NCI-H526 (cell line): ENCODE measurements at places on chromosomes 16 and 17.

DNA sequence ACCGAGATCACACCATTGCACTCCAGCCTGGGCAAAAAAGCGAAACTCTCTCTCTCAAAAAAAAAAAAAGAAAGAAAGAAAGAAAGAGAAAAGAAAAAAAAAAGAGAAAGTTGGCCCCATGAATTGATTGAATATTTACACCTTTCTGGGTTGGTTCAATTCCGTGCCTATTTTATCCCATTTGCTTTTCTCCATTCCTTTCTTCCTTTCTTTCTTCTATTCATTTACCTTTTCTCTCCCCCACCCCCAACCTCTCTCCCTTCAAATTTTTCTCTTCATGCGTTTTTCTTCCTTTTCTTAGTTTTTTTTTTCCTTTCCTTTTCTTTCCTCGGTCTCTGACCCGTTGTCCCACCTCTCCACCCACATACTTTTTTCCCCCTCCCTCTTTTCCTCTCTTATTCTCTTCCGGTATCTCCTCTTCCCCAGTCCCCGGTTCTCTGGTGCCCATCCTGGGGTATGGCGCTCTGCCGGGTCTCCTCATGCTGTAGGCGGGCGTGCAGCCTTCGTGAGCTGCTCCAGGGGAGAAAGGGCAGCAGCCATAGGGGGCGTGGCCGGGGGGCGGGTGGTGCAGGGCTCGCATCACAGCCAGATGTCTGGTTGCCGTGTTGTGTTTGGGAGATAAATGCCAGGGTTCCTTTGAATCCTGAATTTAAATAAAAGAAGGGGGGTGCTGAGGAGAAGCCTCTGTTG lies 5.3 kb upstream of the COL1A1 start:
- no peak for DNase-seq

- DNase-seq, result no peak
These were observed 362.5 kb downstream of the SEC14L1 start for GRCh38 chr17:77503293-77503655.

- no peak for DNase-seq
These were observed 36.3 kb downstream of the MYO15A start for GRCh38 chr17:18144855-18145254.

DNA sequence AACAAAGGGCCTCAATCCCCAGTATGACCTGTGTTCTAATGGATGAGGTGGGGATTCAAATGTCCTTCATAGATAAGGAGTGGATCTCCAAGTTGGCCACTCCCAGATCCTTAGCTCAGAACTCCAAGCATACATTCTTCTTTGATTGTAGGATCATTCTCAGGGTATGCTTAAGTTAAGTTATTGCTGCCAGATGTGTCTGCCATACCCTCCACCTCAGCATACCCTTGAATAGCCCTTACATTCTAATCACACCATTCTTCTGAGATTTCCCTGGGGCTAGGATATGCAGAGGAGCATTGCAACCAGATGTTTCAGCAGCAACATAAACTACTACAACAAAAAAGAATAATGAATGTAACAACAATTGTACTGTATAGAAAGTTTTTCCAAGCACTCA lies 1.6 kb upstream of the KRTAP2-4 start:
- no peak for DNase-seq

- no peak for DNase-seq
These were observed 355.2 kb downstream of the HAPSTR1 start for GRCh38 chr16:9446471-9447194.

- DNase-seq, result no peak
These were observed at the start of gene LRRC75A for GRCh38 chr17:16491703-16492612. Gene LRRC75A, minus strand, starts transcription at chr17:16492193. Its CDS starts 203 bp downstream, at chr17:16491990.

DNA sequence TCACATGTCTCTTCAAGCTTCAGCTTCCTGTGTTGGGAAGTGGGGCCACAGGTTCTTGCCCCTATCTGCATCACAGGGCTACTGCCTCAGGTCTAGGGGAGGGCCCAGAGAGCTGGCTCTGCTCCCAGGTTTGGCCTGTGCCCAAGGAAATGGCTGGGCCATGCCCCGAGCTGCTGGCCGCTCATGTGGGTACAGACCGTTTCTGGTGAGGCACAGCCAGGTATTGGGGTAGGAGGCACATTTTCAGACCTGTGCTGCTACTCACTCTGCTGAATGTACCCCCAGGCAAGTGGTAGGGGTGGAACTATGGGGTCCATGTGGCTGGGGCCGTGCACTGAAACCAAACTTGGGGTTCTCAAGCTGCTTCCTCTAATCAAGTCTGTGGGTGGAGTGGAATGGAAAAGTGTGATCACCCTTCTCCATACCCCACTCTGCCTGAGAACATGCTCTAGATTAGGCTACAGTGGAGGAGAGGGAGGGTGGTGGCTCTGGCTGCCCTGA lies 4.6 kb downstream of the GAS2L2 start:
- DNase-seq, result no peak

GRCh38 chr17:20241855-20242254 lies 225.5 kb downstream of the LGALS9B start:
- no peak for DNase-seq

- no peak for DNase-seq
These were observed 952.6 kb upstream of the SOX9 start for GRCh38 chr17:71168053-71168741.

DNA sequence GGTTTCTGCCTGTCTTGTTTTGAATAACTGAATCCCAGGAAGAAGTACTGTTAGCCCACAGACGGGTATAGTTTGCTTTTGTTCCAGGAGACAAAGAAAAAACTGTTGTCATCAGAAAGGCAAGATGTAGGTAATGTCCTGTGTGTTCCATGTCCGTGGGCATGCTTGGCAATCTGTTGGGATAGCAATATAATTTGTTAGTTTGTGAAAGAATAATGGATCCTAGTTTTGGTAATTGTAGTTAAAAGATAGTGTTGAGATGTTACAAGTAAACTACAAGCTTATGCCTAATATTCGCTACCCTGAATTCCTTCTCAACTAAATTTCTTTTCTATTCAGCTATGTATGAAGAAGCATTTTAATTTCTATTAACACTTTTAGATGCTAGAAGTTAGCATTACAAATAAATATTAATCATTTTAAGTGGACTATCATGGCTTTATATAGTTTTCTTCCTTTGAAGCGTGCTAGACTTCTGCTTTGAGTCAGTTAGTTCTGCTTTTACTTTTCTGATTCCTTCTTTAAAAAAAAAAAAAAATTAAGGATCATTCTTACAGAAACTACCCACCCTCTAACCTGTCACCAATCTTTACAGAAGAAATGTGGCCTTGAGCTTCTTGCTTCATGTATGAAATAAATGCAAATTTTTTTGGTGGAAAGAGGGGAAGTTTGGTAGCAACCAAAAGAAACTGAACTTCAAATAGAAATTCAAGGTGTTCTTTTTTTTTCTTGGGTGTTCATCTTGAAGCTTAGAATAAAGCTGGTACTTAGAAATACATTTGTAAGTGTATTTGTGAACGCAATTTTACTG lies 2.4 kb downstream of the EVI2A start:
- peak; percentile 86 for DNase-seq

DNA sequence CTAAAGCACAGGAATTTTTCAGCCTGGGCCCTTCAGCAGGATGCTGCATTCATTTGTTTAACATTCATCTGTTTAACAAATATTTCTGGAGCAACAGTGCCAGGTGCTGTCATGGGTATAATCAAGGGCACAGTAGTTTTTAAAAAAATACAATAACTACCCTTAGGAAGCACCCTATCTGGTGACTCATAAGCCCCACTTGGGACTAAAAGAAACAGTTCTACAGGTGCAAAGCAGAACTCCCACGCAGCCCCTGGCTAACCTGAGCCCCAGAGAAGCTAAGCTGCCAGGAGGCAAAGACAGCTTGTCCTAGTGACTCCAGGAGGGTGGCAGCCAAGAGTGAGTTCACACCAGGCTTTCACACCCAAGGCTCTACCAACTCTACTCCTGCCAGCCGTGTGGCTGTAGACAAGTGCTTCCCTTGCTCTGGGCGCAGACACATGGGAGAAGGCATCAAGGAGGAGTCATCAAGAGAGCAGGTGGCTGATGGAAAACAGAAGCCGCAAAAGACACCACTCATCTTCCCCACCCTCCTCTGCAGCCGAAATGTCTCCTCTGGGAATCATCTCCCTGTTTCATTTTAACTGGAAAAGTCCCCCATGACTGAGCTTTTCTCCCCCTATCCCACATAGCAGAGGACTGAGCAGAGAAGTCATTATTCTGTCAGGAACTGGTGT lies 14.4 kb downstream of the CUEDC1 start:
- peak; percentile 98 for DNase-seq

- DNase-seq, result no peak
These were observed 20.2 kb upstream of the CPSF4L start for GRCh38 chr17:73281928-73282327.

- no peak for DNase-seq
These were observed 22.1 kb upstream of the PHF12 start for GRCh38 chr17:28973425-28973824.

DNA sequence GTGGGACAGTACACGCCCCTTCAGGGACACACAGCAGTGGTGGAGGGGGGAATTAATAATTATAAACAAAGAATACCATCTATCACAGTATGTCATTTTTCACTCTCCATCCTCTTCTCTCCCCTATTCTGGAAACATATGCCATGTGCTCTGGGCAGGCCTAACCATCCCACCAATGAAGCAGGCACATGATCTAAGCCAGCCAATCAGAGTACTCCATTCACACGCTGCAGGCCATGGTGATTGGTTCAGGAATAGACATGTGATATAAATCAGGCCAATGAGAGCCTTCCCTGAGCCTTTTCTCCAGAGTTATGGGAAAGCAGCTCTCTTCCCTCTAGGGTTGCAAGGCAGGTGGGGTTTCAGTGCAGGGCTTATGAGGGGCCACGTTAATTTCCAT lies 36.5 kb downstream of the GSG1L start:
- DNase-seq, result no peak

- DNase-seq, result no peak
These were observed 193.9 kb upstream of the PIRT start for GRCh38 chr17:11031787-11032186.

DNA sequence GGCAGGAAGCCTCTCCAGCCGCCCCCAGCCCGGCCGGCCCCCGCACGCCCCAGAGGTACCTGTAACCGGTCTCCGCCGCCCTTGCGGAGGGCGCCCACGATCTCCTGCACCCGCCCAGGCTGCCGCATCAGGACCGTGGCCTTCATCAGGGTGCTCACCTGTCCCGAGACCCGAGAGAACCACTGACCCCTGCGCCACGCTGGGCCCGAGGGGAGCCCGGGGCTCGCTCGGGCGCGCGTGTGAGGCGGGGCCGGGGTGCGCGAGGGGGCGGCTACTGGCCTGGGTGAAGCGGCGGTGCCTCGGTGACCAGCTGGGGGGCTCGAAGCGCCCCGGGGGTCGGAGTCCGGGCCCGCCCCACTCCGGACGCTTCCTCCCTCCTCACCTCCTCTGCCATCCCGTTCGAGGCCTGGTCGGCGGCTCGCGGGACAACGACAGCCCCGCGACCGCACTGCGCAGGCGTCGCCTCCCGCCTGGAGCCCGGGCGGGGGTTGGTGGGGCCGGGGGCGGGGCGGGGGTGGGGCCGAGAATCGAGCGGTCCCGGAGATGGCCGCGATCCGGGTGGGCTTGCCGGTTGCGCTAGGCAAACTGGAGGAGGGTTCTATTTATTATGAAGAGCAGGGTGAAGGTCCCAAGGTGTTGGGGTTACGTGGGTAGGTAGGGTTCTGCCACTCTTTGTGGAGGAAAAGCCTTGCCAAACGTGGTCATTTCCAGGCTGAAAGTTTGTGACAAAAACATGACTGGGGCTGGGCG lies at the start of gene NT5C3B:
Gene NT5C3B, minus strand, starts transcription at position 433 of the 750 bp plus-strand sequence. Its CDS starts 39 bp downstream, at position 394.
- DNase-seq, result peak; percentile 63

DNA sequence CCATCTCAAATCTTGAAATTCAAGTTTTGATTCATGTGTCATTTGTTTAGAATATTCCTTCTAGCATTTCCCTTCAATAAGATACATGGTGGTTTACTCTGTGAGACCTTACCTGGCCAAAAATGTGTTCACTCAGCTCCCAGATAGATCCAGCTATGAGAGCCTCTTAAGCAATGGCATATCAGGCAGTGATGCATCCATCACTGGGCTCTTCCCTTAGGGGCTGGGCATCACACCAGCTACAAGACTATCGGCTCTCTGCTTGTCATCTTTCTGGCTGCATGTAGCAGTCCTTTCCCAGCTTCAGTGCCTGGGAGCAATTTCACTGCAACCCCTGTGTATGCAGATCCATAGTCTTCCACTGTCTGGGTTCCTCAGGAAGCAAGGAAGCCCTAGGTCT lies 40.6 kb downstream of the GOSR1 start:
- no peak for DNase-seq

GRCh38 chr16:55248494-55248893 lies 75.5 kb upstream of the IRX6 start:
- DNase-seq, result no peak

DNA sequence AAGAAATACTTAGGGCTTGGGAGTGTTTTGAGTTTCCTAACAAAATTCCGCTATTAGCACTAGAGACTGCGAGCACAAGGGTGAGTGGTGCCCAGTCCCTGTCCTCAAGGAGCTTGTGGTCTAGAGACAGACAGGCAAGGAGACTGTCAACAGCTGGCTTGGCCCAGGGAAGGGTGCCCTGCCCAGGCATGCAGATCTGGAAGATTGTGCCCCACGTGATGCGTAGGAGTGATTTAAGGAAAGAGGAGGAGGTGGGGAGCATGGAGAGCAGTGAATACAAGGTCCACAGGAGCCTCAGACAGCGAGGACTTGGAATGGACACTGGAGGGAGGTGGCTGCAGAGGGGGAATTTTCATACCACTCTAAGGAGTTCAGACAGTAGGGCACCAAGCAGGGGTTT lies 25.0 kb downstream of the SCPEP1 start:
- DNase-seq, result no peak

DNA sequence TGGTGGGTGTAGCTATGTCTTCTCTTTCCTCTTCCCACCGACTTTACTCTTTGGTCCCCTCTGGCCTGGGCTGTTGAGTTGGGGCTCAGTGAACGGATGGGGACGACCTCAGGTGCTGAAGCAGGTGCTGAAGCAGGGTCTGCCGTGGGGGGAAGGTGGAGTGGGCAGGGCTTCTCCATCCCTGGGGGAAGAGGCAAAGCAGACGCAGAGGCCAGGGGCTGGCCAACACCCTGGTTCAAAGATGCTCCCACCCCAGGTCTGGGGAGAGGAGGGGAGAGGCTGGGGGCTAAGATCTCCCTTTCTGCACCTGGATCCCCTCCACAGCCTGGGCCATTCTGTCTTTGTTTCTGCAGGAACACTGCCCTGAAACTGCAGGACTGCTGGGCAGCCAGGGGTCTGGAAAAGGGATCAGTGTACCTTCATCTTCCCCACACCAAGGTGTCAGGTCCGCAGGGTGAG lies 22.9 kb downstream of the ALOX12B start:
- DNase-seq, result no peak

DNA sequence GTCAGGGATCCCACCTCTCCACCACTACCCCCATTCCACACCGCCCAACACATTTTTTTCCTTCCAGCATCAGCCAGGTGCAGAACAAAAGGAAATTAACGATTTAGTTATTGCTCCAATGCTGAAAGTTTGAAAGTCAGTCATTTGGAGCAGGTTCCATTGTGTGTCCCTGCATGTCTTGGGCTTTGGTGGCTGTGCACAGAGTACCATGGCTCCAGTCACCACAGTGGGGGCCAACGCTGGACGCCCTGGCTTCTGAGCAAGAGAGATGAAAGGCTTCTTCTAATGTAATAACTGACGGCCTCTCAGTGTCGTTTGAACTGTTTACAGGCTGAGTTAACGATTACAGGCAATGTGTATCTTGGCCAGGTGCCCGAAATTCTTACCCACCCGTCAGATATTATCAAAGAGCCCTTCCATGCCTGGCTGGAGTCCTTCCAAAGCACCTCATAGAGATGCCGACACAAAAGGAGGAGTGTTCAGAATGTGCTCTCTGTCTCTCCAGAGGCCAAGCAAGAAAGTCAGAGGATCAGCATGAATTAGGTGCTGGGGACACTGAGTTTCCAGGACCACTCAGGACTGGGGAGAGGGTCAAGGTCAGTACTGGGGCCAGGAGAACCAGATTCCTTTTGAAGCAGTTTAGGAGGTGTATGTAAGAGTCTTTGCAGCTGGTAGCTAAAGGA lies 25.9 kb downstream of the RNF43 start:
- DNase-seq, result peak; percentile 96
